ENCODE measurements at places on chromosomes 6 and 20.

- DNase-seq: no peak
Measured at GRCh38 chr6:53461696-53462095, 83.2 kb downstream of the GCLC start.

DNA sequence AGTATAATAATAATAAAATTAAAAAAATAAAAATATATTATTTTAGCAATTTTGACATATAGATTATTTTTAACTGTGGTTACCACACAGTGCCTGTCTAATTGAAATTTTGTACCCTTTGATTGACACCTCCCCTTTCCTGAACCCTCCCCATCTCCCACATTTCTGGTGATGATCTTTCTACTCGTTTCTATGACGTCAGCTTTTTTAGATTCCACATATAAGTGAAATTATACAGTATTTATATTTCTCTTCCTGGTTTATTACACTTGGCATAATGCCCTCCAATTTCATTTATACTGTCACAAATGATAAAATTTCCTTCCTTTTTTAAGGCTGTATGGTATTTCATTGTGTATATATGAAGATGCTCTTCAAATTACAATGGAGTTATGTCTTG, 258.1 kb upstream of the PTCHD4 start:
- no peak for DNase-seq

- DNase-seq: no peak
Measured at GRCh38 chr6:22952097-22952496, 382.7 kb downstream of the HDGFL1 start.

GRCh38 chr6:145323646-145324045, 411.7 kb downstream of the EPM2A start:
- DNase-seq: no peak

- DNase-seq: no peak
Measured at GRCh38 chr20:47349365-47350180, 6.9 kb downstream of the ZMYND8 start.
